ENCODE measurements at places on chromosomes 2 and 18. TPM values are rescaled to one million over a fixed set of nuclear protein-coding genes. Genes with fewer than 3 reads are reported as not detected.
A peak's percentile ranks its signal among the peaks of the same experiment; 100 is the strongest.

DNA sequence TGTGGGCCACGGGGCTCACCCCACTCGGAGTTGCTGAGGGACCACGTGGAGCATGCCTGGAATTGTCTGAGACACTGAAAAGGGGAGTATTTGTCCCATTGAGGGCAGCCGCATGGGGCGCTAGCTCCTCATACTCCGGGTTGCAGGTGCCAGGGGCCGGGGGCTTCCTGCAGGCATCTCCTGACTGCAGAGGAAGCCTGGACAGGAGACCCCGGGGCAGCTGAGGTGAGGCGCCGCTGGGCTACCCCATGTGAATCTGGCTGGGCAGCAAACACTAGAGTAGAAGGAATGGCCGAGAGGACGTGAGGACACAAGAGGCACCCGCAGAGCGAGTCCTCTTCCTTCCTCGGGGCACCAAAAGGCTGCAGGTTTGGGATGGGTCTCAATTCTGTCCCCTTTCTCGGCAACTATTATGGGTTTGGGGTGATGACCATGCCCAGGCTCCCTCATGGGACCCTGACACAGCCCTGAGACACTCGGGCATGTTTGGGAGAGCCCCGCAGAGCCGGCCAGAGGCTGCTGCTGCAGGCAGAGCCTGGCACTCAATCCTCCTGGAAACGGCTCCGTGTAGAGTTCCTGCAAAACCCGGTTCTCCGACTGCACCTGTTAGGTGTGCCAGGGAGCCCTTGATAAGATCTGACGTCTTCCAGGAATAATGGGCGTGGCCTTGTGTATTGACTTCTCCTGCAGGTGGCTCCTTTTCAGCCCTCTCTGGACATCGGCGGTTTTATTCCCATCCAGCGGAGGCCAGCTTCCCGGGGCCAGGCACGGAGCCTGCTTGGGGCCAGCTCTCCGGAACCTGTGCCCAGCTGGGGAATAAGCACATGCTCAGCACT is 77.0 kb downstream of the CTIF start:
- DNase-seq: no peak

The KCNK3 gene
- total RNA-seq: not detected

GRCh38 chr2:26615336-26615859 is 25.8 kb downstream of the CIB4 start:
- DNase-seq: no peak

DNA sequence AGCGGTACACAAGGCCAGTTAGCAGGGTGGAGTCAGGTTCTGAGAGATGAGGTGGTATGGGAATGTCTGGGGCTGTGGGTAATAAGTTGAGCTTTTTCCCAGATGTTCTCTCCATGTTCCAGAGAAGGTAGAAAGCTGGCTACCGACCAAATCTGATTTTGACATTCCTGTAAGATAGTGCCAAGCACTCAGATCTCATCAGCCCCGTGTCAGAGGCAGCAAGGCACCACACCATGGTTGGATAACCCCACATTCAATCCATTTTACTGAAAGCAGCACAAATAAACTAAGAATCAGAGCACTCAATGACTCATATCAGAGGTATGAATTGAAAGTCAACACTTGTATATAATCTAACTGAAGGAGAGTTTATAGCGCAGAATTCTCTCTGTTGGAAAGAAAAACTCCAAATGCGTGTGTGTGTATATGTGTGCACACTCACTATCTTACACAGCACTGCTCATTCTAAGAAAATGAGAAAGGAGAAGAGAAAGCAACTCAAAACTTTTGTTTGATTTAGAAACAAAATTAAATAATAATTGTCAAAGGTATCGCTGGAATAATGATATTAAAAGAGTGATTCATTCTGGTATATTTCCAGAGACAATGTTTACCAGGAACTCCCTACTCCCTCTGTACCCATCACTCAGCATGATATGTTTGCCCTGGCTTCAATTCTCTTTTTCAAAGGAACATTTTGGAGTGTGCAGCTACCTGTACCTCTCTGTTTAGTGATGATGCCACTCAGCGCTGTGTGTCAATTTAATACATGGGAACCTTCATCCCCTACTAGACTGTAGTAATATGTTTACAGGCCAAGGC is 375.1 kb upstream of the ID2 start:
- DNase-seq: no peak

The PCARE gene
- total RNA-seq: not detected

DNA sequence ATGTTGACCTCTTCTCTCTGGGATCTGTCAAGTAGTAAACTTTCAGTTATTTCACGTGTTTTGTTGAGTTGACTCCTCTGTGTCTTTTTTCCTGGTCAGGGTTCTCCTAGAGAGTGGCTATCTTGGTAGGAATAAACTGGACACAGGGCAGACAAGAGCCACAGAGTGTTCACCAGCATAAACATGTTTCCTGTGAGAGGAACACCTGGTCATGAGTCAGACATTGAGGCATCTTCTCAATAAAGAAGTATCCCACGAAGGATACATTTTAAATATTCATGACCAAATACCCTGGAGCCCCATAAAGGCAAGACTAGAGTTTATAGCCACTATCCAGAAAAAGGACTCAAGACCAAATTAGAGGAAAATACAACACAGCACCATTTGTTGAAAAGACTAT is 269.7 kb upstream of the ZNF521 start:
- DNase-seq: no peak

DNA sequence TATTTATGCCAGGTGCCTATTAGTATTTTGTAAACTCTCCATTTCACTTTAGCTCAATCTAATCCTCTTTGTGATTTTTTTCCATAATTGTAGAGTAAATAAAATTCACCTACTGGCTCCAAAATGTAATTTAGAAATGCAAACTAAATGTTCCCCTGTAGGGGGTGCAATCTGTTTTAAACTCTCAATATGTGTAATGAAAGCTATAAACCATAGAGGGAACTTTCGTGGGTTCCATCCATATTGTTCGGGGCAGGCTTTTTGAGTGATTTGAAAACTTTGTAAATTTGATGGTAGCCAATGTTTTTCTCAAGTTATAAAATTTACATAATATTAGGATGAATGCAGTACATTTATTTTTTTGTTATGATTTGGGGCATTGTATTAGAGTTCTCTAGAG is 49.4 kb downstream of the TSPYL6 start:
- peak; percentile 83 for DNase-seq

- no peak for DNase-seq
Measured at GRCh38 chr2:151553-152334, 105.4 kb upstream of the FAM110C start.

GRCh38 chr2:122163617-122164016 is 408.2 kb downstream of the TSN start:
- no peak for DNase-seq

DNA sequence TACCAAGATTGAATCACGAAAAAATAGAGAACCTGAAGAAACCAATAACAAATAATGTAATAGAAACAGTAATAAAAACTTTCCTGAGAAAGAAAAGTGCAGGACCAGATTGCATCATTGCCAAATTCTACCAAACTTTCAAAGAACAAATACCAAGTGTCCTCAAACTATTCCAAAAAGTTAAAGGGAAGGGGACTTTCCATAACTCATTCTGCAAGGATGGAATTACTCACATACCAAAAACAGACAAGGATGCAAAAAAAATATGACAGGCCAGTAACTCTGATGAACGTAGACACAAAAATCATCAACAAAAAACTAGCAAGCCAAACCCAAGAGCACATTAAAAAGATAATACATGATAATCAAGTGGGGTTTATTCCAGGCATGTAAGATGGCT is 172.3 kb upstream of the SLC35G4 start:
- DNase-seq: no peak

- DNase-seq: peak; percentile 13
Measured at GRCh38 chr18:62555135-62555534, 32.3 kb downstream of the ZCCHC2 start.

DNA sequence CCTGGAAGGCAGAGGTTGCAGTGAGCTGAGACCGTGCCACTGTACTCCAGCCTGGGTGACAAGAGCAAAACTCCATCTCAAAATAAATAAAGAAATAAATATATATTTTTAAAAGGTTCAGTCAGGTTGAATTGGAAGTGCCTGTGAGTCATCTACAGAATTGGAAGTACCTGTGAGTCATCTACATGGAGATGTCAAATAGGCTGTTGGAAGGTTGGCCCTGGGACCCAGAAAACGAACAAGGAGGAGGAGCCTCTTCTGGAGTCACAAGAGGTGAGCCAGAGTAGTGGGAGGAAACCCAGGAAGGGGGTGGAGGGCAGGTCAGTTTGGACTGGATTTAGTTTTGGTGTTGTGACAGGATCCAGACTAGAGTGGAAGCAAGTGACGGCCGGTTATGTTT is 15.2 kb upstream of the SCYGR1 start:
- no peak for DNase-seq

The C2orf78 gene
- total RNA-seq: not detected

DNA sequence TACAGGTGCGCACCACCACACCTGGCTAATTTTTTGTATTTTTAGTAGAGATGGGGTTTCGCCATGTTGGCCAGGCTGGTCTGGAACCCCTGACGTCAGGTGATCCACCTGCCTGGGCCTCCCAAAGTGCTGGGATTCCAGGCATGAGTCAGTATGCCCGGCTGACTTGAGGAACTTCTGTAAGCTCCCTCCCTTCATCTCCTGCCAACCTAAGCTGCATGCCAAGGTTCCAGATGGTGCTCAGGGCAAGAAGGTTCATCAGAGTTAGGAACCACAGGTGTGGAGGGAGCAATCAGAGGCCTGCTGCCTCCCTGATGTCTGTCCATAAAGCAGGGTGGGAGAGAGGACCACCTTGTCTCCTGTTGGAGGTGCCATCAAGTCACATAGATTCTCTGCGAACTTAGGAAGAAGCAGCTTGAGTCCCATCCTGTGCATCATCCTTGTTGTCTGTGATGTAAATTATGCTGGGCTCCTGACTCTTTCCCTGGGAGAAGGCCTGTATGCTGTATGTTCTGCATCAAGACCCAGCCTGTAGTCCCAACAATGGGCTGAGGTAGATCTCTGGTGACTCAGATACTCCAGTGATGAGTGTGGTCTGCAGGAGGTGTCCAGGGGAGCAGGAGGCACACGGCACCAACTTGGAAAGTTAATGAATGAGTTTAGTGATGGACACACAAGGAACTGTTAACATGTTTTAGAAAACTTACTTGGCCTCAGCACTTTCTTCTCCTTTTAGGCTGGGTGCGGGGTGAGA is 53.1 kb downstream of the TMEM17 start:
- DNase-seq: no peak

DNA sequence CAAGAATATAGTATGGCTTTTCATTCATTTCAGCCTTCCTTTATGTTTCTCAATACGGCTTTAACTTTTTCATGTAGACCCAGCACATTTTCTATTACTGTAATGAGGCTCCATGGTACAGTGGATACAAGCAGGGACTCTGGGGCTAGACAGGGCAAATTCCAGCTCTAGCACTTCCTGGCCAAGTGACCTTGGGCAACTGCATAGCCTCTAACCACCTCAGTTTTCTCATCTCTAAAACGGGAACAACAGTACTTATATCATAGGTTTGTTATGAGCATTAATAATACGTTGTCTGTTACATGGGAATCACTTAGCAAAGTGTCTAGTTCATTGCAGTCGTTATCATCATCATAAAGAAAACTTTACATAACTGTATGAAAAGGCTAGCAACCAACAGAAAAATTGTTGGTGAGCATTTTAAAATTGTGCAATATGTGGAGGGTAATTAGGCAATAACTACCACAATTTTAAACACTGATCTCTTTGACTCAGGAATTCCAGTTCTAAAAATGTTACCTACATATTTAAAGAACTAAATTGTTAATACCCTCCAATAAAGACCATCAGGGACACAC is 13.7 kb upstream of the RMDN2 start:
- DNase-seq: no peak

DNA sequence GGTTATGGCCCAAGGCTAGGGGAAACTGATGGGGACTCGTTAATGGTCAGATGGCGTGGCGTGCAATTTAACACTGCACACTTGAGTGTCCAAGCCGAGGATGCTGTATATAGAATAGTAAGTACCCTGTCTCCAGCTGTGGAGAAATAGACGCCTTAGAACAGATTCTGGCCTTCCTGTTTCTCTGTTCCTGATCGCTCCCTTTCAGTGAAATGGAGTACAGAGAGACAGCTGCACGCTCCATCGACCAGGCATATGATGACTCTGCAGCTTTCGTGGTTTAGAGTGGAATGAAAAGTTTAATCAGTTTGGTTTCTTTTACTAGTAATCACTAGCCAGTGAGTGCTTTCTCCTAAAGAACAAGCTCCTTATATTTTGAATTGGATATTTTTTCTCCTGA is 213.4 kb downstream of the NEDD4L start:
- no peak for DNase-seq

DNA sequence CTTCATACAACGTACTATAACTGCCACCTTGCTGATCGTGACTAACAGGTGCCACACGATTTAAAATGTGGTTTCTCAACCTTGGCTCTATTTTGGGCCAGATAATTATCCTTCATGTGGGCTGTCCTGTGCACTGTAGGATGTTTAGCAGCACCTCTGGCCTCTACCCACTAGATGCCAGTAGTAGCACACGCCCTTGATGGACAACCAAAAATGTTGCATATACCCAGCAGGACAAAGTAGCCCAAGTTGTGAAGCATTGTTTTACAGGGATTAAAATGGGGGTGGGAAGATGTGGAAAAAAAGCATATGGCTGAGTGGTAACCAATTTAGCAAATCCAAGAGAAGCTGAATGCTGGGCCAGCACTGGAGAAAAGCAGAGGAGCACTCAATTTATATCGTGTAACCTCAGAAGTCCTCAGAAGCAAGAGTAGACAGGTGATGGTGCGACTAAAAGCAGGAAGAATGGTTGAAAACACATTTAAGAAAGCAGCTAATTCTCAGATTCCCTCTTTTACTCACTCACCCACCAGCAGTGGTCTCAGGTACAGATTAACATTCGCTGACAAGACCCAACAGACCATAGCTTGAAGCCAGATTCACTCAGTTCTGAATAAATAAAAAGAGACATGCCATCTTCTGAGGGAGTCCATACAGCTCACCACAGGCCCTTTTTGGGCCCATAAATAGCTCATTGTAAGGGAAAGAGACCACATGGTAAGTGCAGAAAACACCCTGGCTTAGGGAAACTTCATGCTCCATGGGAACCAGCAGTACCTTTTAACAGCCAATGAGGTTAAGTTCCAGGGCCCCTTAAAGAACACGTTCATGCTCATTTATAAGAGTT is 50.6 kb downstream of the RAPH1 start:
- peak; percentile 40 for DNase-seq

The NEUROD1 gene
- not detected for total RNA-seq

DNA sequence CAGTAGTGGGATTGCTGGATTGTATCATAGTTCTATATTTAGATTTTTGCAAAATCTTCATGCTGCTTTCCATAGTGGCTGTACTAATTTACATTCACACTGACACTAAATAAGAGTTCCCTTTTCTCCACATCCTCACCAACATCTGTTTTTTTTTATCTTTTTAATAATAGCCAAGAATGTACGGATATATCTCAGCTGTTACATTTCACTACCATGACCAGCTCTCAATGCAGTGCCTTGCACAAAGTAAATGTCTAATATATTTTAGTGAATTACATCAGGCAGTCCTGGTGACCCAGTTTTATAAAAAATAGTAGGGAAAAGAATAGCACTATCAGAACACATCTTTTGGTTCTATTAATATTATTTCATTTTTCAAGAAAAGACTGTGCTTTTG is 161.8 kb downstream of the LNPK start:
- DNase-seq: no peak

Data from lung microvascular endothelial cell (primary cell).